Hematopoietic multipotent progenitor cell treated with erythropoietin and hydrocortisone succinate and interleukin-3 and kit ligand, for 4 days (in vitro differentiated cells): ENCODE measurements at places on chromosomes 16 and 17.
A peak's percentile ranks its signal among the peaks of the same experiment; 100 is the strongest.

DNA sequence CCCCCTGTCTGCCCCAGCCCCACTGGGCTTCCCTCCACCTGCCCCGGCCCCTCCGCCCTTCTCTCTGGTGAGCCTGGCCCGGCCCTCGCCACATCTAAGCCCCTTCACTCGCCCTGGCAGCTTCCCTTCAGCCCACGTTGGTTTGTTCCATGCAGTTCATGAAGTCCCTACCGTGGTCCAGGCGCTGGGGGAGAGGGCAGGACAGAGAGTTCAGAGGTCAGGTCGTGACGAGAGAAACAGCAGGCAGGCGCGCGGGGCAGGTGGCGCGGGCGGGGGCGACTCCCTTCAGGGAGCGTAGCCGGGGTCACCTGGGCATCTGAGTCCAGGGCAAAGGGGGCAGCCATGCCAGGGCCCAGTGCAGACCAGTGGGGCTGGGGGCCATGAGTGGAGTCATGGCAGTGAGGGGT is 8.9 kb upstream of the TEDC2 start:
- DNase-seq: no peak

DNA sequence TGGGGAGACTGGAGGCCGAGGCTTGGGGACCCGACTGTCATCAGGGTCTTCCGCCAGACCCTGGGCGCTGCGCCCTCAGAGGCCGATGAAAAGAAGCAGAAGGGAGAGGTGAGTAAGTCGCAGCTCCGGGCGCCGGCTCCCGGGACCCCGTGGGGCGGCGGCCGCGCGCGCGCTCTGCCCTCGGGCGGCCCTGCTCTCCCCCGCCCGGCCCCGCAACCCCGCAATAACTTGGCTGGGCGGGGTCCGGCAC is 392 bp upstream of the ABHD15 start:
- no peak for DNase-seq

DNA sequence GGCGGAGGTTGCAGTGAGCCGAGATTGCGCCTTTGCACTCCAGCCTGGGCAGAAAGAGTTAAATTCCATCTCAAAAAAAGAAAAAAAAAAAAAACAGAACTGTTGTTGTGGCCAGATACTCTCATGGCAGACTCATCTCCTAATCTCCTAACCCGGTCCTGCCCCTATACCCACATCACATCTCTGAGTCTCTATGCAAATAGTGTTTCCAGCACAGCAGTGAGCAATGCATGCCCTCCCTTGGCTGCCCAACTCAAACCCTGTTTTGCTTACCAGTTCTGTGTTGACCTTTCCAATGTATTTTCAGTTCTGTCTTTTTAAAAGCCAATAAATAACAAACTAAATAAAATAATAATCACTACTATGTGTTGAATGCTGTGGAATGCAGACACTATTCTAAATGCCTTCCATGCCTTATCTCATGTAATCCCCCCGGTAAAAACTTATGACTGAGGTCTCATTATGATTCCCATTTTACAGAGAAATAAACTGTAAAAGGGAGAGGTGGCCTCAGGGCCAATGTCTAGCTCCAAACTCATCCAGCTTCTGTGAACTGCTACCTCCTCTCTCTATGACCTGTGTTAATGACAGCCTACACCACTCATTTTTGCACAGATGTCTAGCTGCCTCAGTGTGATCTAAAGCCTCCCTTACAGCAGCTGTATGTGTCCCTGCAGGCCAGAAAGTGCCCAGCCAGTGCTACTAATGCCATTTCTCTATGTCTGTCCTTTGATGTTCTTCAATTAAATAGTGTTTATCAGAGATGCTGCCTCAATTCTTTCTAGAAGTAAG is 289.8 kb downstream of the HS3ST3B1 start:
- no peak for DNase-seq

DNA sequence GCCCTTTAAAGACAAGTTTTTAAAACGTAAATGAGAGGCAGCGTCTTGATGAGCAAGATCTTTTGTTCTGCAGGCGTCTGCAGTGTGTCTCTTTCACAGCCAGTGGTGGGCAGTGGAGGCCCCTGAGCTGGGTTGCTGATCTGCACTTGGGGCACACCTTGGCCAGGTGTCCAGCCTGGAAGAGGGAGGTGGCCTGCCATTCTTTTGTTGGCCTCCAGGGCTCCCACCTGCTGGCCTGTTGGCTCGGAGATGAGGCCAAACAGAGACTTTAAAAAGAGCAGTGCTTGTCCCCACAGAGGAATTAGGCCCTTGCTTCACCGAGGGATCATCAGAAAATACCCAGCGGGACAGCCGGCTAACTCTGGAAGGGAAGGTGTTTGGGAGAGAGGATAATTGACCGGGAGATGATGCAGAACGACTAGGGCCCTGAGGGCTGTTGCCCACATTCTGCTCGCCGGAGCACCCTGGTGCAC is 145.9 kb upstream of the PLCG2 start:
- no peak for DNase-seq

DNA sequence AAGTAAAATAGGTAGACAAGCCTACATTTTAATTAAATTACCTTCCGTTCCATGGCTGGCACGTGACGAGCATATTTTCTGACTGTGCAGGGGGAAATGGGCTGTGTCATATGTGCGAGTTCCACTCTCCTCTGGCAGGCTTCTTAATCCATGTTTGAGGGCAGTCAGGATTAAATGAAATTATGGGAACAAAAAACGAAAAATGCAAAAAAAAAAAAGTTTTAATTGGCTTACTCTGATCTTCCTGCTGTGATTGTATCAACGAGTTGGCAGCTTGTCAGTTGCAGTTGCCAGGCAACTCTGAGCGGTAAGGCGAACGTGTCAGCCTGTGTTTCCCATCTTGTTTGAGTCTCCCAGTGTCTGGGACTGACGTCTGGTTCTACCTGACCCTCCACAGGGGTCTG is 302.9 kb upstream of the XYLT1 start:
- DNase-seq: no peak

- DNase-seq: no peak
Observed at GRCh38 chr17:82193520-82194220, 19.0 kb downstream of the CCDC57 start.

DNA sequence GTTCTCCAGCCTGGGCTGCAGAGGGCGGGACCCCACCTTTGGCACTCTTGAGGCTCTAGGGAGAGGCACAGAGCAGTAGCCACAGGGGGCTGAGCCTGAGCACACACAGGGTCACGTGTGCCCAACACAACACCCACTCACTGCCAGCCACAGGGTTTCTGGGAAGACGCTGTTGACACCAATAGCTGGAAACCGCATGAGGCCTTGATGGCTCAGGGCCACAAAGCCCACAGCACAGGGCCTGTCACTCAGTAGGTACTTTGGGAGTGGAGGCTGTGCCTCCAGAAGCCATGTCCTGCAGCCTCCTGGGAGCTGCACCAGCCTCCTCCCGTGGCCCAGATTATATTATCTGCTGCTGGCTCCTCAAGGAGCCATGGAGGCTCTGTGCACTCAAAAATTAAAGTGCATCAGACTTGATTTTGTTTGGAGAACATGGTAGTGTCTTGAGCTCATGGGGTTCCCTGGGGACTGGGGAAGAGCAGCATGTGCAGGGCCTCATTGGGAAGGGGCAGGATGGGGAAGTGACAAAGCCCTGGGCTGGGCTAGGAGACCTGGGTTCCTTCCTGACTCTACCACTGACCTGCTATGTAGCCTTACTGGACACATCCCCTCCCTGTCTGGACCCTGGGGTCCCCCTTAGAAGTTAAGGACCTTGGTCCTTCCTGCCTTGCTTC is 12.5 kb upstream of the SREBF1 start:
- DNase-seq: peak; percentile 96

DNA sequence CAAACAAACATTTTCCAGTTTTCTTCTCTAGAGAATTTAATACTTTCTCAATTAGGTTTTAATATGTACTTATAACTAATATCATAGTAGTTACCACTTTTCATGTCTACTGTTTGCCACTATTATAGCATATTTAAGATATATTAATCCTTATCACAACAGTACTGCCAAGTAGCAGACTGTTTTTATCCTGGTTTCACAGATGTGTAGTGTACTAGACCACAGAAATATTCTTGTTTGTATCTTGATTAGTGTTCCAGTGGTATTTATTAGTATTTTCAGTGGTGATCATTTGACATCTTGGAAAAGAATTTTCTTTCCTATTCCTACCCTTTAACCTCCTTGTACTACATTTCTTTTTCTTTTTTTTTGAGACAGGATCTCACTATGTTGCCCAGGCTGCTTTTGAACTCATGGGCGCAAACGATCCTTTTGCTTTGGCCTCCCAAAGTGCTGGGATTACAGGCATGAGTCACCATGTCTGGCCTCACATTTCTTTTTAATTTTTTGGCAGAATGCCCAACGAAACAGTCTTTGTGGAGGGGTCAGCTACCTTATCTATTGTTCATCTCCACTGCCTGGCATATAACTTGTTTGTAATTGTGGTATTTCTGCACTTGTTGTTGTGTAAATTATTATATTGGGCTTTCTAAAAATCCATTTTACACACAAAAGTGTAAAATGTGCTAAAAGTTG is 27.2 kb downstream of the MAP2K4 start:
- peak; percentile 60 for DNase-seq

GRCh38 chr17:81486199-81486810 is 26.3 kb downstream of the ACTG1 start:
- peak; percentile 48 for DNase-seq

- DNase-seq: no peak
Observed at GRCh38 chr16:71853413-71853812, 7.6 kb downstream of the ATXN1L start.

- peak; percentile 46 for DNase-seq
Observed at GRCh38 chr16:22198547-22199293, 7.4 kb upstream of the EEF2K start.

- peak; percentile 46 for DNase-seq
Observed at GRCh38 chr17:79955691-79956440, 79.8 kb downstream of the TBC1D16 start.

- DNase-seq: no peak
Observed at GRCh38 chr17:40325156-40326013, 16.4 kb downstream of the RARA start.

GRCh38 chr17:77542011-77542410 is 401.2 kb downstream of the SEC14L1 start:
- peak; percentile 73 for DNase-seq

- no peak for DNase-seq
Observed at GRCh38 chr16:74724820-74725549, 24.3 kb upstream of the MLKL start.

DNA sequence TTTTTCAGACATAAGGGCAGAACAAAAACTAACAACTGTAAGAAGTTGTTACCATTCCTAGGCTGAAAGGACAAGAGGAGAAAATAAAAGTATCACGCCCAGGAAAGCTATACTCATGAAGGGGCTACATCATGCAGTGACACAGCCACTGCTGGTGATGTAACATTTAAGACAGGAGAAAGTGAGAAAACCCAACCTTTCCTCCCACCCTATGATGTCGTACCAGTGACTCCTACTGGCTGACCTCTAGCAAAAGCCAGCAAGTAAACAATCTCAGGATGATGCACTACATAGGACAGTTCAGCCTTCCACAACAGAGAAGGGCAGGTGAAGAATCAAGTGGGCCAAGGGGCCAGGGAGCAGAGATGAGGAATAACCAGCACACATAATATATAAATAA is 14.0 kb upstream of the OR1E2 start:
- peak; percentile 59 for DNase-seq

DNA sequence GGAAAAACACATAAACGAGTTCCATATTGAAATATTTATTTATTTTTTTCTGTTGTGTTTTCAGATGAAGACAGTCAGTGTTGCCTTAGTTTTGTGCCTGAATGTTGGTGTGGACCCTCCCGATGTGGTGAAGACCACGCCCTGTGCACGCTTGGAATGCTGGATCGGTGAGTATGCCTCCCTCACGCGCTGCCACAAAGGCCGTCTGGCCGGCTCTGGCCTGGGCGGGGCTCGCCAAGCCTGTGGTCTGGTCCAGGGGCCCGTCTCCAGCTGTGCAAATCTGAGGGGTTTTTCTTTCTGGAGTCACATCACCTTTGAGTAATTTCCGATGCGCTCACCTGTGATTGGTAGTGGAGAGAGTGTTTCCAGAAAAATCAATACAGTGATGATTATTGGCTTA is 81.0 kb downstream of the RPTOR start:
- DNase-seq: no peak

GRCh38 chr16:1184156-1184868 is 31.4 kb downstream of the CACNA1H start:
- no peak for DNase-seq

- no peak for DNase-seq
Observed at GRCh38 chr17:64003526-64004121, 5.5 kb downstream of the PRR29 start.

DNA sequence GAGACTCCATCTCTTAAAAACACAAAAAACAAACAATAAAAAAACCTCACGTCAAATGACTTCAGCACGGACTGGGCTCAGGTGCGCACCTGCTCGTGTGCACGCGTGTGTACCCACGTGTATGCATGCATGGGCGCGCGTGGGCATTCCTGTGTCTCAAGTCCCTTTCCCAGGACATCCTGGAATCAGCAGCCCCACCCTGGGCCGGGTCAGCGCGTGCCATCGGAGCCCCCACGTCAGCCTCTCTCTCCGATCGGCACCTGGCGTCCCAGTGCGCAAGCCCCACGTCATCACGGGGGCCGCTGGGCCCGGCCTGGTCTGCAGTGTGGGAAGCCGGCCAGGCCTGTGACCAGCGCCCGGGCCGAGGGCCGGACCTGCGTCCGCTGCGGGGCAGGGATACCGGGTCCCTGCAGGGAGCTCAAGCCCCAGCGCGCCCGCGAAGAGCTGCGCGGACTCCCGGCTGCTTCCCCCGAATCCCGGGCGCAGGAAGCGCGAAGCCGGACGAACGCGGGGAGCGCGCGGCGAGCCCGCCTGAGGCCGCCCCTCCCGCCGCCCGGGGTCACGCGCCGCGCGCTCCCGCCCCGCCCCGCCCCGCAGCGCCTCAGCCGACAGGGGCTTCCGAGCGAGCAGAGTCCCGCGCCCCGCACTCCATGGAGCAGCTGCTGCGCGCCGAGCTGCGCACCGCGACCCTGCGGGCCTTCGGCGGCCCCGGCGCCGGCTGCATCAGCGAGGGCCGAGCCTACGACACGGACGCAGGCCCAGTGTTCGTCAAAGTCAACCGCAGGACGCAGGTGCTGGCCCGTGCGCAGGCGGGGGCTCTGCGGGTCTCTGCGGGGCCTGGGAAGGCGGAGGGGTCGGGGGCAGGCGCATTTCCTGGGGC is at the start of gene FN3K:
Gene FN3K, plus strand, starts transcription at position 629 of the 880 bp plus-strand sequence. Its CDS starts 22 bp downstream, at position 651.
- DNase-seq: peak; percentile 72

- DNase-seq: no peak
Observed at GRCh38 chr17:5488752-5489151, 2.4 kb downstream of the MIS12 start.

- DNase-seq: no peak
Observed at GRCh38 chr17:50386510-50386909, 10.8 kb downstream of the LRRC59 start.
